ENCODE measurements at places on chromosomes 11 and 22.

DNA sequence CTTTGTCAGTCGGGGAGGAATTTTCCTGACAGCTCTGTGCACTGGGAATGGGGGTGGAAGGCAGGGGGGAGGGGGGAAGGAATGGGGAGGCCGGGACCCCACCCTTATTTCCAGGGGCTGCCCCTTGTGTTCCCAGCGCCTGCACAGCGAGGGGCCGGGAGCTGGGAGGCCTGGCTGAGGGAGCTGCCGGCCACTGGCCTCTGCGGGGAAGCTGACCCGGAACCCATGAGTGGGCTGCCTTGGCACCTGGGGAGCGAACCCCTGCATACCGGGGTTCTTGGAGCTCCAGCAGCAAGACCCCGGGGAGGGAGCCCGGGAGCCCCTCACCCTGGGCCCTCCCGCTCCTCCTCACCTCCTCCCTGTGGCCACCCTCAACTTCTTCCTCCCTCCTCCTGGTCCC, 3.5 kb downstream of the H19 start:
- DNase-seq, result no peak

DNA sequence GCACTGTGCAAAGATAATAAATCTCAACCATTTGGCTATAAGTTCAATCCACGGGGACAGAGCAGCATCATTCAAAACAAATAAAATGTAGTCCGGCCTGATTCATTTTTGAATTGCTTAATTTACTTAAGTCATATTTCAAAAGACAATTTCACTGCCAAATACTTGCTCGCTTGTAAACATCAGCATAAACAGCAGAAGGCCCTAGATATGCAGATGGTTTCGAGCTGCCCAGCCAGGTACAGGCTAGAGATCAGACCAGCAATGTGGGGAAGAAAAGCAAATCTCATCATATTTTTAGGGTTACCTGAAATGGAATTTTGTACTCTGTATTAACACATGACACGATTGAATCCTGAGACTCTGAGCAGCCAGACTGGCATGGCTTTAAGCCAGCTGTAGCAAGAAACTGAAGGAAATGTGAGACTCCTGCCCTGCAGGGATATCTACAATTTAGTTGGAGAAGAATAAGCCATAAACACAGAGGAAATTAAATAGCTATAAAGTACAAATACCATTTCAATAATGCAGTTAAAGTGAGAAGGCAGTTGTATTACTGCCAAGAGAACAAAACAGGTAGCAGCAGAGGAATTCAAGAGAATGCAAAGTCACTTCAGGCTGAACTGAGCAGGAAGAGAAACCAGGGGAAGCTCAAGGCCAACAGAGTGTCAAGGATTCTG, 440.3 kb downstream of the ETS1 start:
- no peak for DNase-seq

DNA sequence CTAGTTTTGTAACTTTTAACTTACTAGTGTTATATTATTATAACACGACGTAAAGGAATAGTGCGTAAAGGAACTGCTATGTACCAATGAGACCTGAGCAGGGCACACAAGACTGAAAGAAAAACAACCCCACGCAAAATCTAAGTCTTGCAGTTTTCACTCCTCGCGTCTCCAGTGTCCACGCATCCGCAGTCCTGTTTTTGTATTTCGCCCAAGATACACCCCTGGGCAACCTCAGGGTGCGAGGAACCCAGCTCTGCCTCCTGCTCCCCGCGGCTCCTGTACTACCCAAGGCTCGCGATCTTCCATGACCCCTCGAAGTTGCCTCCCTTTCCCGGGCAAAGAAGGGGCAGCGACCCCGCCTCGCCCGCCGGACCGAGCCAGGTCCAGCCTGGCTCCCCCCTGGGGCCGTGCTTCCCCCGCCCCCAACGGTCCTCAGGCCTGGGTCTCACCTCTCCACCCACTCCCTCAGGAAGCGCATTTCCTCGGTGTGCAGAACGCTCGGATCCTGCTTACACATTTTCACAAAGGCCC, 393 bp downstream of the ST13 start:
- peak; percentile 54 for DNase-seq

DNA sequence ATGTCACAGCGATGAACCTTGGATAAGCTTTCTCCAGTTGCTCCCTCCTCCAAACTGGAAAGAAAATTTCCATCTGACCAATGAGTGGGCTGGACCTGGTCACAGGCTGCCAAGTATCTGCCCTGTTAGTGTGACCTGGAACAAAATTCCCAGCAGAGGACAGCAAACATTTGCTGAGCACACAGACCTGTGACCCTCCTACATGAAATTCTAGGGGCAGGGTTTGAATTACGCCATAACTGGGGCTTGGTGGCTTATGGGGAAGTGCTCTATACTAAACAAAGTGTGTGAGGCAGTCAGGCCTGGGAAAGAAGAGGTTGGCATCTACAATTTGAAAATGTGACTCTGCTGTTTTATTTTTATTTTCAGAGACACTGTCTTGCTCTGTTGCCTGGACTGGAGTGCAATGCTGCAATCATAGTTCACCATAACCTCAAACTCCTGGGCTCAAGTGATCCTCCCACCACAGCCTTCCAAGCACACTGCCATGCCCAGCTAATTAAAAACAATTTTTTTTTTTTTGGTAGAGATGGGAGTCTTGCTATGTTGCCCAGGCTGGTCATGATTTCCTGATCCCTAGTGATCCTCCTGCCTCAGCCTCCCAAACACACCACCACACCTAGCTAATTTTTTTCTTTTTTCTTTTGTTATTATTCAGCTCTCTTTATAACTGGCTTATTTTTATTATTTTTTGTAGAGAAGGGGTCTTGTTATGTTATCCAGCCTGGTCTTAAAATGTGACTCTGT, 13.6 kb upstream of the XBP1 start:
- no peak for DNase-seq

- DNase-seq, result peak; percentile 38
Measured at GRCh38 chr22:19062139-19062942, 59.9 kb downstream of the DGCR2 start.

GRCh38 chr22:30185549-30185948, 61.0 kb downstream of the LIF start:
- no peak for DNase-seq

DNA sequence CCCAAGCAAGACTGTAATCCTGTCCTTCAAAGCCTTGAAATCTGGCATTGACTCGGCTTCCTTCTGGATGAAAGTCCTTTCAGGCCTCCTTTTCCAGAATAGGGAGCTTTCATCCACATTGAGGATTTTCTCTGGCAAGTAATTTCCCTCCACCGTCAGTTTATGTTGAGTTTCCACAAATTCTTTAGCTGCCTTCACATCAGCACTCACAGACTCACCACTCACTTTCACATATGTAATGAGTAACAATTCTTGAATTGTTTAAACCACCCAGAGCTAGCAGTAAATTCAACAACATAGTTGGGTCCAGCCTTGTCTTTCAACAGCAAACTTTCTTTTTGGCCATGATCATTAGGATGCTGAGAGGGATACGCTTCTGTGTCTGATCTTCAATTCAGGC, 84.3 kb upstream of the PRDM11 start:
- DNase-seq, result no peak

GRCh38 chr11:20387261-20388095, at the start of gene PRMT3:
Gene PRMT3, plus strand, starts transcription at chr11:20387716. Its CDS starts 31 bp downstream, at chr11:20387747.
- peak; percentile 95 for DNase-seq

GRCh38 chr11:65640483-65641296, 2.8 kb downstream of the SIPA1 start:
- no peak for DNase-seq

- peak; percentile 46 for DNase-seq
Measured at GRCh38 chr11:19447150-19447566, 206.4 kb upstream of the E2F8 start.

DNA sequence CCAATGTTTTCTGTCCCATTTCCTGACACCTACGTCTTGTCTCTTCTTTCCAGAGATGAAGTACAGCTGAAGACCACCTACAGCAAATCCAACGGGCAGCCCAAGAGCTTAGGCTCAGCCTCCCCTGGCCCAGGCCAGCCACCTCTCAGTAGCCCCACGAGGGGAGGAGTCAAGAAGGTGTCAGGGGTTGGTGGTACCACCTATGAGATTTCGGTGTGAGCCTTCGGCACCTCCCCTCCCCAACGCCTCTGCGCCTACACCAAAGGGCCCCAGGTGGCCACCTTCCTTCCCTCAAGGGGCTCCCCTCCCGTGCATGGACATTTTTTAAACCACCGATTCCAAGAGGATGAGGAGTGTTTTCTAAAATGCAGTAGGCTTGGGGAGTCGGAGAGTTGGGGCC, 12.2 kb downstream of the MED19 start:
- no peak for DNase-seq

DNA sequence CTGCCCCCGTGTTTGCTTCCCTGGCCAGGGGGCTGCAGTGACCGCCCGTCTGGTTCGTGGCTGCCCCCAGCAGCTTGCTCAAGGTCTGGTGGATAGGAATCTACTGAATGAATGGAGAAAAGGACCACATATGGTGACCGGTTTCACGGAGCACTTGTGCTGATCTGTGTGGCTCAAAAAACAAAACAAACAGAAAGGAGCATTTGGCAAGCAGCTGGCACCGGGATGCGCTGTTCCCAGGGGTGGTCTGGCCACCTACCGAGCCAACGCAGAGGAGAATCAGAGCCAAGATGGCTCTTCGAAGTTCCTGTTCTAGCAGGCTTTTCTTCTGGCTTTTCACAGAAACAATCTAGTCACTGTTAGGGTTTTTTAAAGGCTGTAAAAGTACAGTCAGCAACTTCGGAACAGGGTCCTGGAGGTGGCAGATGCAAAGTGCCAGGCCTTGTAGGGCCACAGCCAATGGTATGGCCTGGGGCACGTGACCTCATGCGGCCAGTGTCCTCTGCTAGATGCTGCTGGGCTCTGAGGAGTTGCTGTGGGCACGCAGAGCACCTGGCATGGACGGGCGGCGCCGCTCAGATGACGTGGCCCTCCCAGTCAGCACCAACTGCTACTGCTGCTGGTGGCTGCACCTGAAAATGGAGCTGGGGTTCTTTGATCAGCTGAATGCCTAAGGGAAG, 27.3 kb upstream of the PACSIN2 start:
- DNase-seq, result no peak

DNA sequence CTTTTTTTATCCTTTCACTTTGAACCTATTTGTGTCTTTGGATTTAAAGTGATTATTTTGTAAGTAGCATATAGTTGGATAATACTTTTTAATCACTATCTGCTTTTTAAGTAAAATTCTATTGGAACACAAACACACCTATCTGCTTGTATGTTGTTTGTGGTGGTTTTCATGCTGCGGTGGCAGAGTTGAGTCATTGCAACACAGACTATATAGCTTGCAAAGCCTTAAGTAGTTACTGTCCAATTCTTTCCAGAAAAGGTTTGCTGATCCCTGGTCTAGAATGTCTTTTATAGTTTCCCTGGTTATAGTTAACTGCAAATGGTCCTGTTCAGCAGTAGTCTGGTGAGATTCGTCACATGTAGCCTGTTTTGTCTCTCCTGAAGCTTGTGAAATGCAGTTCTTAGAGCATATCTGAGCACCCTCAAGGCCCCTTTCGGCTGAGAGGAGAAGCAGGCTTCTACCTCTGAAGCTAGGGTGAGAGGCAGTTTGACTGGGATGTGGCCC, 21.5 kb downstream of the SHANK3 start:
- peak; percentile 23 for DNase-seq

DNA sequence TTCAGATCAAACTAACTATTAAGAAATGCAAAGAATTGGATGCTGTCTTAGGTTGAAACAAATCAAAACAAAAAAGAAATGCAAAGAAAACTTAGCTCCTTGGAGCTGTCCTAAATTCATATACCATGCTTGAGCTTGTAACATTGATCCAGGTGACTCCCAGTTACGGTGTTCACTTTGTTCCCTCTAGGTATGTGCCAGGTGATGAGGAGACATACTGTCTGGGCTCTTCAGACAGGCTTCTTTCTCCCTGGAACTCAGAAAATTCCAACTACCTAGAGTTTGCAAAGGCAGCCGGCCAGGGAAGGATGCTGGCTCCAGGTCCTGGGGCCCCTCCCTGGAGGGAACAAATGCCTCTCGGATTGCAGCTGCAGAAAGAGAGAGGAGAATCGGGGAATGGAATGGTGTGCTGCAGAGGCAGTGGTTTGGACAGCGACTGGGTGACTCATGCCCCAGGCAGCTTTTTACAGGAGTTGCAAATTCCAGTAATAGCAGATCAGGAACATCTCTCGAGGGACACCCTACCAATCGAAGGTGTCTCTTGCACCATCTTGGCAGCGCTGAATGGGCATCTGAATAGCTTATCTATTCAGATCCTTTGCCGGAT, 12.3 kb upstream of the ASPHD2 start:
- DNase-seq, result peak; percentile 67

- no peak for DNase-seq
Measured at GRCh38 chr22:21922370-21923162, 30.1 kb downstream of the PPM1F start.
